ENCODE measurements at places on chromosomes 5 and 9.

DNA sequence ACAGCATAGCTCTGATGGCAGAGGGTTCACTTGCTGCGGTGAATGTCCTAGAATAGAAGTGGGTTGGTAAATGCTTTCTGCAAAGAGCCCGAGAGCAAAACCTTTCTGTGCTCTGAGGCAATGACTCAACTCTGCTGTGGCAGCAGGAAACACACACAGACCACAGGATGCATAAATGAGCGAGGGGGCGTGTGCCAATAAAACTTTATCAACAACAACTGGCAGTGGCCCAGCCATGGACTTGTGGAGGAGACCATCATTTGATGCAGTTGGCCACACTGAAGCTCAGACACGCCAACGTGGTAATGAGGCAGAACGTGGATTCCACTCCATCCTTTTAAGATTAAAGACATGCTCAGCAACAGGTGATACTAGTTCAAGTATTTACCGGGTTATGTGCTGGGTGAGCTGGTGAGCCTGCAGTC is 6.8 kb downstream of the MRPL36 start:
- no peak for DNase-seq

DNA sequence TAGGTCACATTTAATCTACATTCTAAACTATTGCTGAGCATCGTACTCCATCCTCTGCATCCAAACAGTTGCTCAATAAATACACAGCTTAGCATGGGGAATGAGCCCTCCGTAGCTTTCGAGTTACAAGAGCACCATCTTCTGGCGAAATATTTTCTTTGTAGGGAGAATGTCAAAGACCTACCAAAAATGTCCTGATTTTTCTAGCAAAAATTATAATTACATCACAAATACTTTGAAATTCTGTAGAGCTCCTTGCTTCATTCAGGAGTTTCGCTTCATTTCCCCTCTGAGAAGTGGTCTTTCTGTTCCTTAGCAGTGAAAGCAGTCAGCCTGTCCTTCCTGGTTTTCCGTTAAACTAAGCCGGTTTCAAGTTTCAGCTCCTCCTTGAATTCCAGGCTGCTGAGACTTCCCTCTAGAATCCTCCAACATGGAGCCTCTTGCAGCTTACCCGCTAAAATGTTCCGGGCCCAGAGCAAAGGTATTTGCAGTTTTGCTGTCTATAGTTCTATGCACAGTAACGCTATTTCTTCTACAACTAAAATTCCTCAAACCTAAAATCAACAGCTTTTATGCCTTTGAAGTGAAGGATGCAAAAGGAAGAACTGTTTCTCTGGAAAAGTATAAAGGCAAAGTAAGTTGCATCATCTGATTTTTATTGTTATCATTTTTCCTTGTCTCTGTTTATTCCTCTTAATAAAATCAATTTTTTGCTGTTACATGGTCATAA is at the start of gene GPX8:
Gene GPX8 (plus strand): TSS at position 409 of the 730 bp plus-strand sequence. CDS start 22 bp downstream, at position 431.
- DNase-seq, result peak; percentile 67

- no peak for DNase-seq
Measured at GRCh38 chr5:180133551-180133950, 62.0 kb upstream of the RNF130 start.

DNA sequence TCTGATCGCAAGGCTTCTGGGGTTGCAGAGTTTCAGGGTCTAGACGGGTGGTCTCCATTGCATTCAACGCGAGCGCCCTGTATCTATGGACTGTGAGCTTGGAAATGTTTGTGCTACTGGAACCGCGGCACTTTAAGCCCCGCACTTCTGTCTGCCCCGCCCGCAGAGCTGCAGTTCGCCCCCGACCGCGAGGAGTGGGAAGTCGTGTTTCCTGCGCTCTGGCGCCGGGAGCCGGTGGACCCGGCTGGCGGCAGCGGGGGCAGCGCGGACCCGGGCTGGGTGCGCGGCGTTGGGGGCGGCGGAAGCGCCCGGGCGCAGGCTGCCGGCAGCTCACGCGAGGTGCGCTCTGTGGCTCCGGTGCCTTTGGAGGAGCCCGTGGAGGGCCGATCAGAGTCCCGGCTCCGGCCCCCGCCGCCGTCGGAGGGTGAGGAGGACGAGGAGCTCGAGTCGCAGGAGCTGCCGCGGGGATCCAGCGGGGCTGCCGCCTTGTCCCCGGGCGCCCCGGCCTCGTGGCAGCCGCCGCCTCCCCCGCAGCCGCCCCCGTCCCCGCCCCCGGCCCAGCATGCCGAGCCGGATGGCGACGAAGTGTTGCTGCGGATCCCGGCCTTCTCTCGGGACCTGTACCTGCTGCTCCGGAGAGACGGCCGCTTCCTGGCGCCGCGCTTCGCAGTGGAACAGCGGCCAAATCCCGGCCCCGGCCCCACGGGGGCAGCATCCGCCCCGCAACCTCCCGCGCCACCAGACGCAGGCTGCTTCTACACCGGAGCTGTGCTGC is 1.0 kb downstream of the ADAMTS19 start:
- DNase-seq, result no peak

GRCh38 chr9:6215562-6215961 is at the start of gene IL33:
TSS of gene IL33 (plus strand) at chr9:6215807. CDS start at chr9:6241695, 25,888 bp downstream.
- no peak for DNase-seq

DNA sequence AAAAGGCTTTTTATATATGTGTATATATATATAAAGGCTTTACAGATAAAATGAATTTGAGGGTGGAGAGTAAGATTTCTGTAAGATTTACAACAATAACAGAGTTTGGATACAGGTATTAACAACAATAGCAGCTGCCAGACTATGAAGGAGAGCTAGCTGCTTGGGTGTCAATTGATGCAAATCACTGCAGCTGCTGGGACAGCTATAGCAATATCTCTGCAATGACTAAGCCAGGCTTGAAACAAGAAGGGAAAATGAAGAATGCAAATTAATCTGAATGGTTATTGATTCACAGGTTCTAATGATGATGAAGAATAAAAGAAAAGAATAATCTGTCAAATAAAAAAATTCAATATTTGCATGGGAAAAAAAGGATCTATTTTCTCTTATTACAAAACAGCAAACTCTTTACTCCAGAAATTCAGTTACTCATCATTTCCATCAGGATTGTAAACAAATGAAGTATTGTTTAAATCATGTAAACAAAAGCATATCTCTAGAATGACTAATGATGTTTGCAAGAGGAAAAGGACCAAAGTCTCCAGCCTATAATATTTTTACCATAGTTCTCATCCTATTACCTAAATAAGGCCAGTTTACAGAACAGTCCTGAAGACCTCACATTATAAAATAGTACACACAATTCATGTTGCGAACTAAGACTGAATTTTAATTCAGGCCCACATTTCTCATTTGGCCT is 219.0 kb downstream of the HTR1A start:
- peak; percentile 6 for DNase-seq

DNA sequence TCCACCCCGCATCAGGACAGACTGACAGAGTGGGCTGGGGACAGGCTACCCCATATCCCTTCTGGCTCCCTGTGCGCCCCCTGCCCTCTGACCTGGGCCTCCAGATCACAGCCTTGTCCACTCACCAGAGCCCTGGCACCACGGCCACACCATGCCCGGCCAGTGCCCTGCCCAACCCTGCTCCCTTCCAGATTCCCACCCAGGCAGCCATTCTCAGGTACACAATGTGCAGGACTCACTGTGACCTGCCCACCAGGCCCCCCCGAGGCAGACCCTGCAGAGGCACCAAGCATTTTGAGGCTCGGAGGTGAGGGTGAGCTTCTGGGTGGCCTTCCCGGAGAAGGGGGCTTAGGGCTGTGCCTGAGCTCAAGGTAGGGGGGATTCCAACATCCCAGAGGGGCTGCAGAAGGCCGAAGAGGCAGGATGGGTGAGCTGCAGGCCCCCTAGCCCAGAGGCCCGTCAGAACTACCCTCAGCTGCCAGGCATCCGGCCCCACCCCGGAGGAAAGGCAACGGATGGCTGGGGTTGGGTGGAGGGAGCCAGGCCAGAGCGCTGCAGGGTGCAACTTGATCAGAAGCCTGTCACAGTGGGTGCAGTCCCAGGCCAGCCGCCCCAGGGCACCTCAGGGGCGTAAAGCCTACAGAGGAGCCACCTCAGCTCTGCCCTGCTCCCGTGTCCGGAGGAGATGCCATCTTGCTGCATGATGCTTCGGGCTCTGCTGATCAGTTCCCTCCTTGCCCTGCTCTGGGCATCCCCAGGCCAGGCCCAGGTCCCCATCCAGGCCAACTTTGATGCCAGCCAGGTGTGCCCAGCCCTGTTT is at the start of gene LCNL1:
Gene LCNL1 (plus strand): TSS at position 762 of the 820 bp plus-strand sequence. CDS start 594 bp downstream, outside the sequence.
- no peak for DNase-seq

- no peak for DNase-seq
Measured at GRCh38 chr5:169751490-169751889, 114.4 kb downstream of the DOCK2 start.

GRCh38 chr9:35827486-35827885 is 1.0 kb downstream of the FAM221B start:
- DNase-seq, result no peak

GRCh38 chr5:133831491-133832224 is 136.8 kb downstream of the C5orf15 start:
- DNase-seq, result peak; percentile 71

- DNase-seq, result no peak
Measured at GRCh38 chr5:14627270-14627669, 37.2 kb upstream of the OTULIN start.

GRCh38 chr9:73011181-73011750 is 58.4 kb upstream of the ALDH1A1 start:
- DNase-seq, result no peak

DNA sequence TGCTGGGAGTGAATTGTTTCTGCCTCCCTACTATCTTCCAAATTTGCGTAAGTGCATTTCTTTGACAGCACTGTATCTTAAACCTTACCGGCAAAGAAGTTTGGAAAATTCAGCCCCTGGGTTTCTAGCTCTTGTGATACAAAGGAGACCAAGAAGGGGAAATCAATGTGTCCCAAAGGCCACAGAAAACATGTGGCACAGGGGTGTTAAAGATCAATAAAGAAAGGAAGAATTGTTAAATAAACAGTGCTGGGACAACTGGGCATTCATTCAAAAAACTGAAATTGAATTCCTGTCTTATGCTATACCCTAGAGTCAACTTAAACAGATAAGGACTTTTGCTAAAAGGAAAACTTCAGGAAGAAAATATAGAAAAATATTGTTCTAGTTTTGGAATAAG is 328.1 kb downstream of the MAN2A1 start:
- no peak for DNase-seq

- peak; percentile 93 for DNase-seq
Measured at GRCh38 chr9:125649315-125649714, 57.7 kb downstream of the MAPKAP1 start.

GRCh38 chr5:38541174-38541725 is 15.2 kb downstream of the LIFR start:
- no peak for DNase-seq

GRCh38 chr5:96509721-96510350 is 76.8 kb upstream of the PCSK1 start:
- DNase-seq, result no peak

DNA sequence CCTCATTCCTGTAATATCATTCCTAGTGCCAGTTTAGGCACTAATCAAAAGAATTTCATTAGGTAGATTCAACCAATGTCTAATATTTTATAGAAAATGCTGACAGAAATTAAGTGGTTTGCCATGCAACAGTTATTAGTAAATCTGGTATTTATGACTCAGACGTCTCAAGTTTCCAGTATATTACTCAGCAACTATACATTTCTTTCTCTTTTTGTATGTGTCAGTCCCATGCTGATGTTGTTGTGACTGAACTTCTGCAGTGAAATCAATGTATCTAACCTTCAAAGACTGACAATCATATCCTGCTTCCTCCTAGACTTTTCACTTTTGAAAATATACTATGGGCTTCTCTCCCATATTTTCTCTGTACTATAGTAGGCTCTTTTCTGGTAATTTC is 822.5 kb downstream of the NR2F1-AS1 start:
- peak; percentile 44 for DNase-seq

DNA sequence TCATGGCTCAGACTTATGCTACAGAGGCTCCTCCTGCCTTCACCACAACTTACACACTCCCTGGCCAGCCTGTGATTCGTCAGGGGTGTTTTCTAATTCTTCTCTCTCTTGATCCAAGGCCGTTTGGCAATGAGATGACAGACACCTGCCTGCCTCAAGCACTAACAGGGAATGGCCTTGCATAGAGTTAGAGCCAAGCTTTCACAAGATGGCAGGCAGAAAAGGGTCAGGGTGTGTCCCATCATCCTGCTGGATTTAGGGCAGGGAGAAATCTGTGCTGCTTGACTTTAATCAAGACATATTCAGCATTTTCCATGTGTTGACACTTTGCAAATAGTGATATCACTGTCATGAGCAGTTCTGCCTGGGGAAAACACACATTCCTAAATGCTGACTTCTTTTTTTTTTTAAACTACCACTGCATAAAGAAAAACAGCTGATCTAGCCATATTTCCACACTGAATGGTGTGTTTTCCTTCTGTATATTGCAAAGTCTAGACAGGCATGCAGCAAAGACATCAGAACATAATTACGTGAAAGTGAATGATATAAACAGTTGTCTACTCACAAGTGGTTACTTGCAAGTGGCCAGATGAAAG is 95.0 kb upstream of the SLC25A48 start:
- no peak for DNase-seq

Data from COLO829 (cell line).